Activated CD4-positive, alpha-beta T cell treated with anti-CD3 and anti-CD28 coated beads, Interleukin-2, amount 50 U/mL, for 24 hours (primary cell): ENCODE measurements at places on chromosomes 5 and 9.

DNA sequence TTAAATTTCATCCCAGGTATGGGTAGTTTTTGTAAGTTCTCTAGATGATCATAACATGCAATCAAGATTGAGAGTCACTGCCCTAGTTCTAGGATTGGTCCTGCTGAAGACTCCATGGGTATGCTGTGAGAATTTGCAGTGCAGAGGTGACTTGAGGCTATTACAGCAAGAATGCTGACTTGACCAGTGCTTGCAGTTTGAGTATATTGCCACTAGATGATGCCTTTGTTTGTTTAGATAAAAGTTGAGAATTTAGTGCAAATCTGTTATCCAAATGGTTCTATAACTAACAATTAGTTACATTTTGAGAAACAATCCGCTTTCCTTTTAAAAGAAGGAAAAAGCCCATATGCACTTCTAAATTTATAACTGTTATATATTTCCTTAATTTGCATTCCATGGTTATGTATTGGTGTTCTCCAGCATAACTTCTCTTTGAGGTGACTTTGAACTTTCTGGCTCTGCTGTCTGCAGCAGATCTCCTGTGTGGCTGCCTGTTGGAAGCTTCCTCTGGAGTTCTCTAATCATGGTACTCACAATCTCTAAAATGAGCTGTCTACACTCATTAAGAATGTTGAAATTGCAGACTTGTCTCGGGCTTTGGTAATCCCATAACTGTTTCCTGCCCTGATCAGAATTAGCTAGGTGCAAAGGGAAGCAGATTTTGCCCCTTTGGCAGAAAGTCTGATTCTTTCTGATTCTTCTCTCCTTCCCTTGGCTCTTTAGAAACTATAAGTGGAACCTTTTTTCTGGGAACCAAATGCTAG, 24.9 kb downstream of the MELK start:
- no peak for DNase-seq

DNA sequence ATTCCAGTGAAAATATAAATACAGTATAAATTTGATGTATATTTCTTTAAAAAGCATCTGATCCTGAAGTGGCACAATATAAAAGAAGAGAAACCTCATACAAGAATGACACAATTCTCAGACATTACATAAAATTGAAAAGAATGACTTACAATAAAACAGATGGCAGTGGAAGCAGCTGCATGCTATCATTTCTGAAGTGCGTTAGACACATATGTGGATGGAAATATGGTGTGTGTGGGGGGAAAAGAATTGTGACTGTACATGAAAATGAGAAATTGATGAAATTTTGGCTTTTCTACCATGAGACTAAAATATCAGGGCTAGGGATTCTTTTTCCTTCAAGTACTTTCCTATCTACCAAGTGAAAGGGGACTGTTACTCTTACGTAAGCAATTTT, 45.9 kb upstream of the CDH18 start:
- no peak for DNase-seq

DNA sequence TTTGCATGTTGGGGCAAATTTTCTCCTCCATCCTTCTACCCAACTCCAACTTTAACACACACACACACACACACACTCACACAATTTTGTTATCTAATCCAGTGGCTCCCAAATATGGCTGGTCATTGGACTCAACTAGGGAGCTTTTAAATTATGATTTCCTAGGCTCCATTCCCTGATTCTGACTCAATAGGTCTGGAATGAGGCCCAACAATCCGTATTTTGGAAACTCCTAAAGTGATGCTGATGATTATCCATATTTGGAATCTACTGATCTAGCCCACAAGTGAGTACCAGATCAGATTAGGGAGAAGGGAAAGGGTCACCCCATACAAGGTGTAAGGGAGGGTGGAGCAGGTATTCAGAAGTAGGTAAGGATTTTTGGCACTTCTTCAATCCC, 309.7 kb downstream of the TLE1 start:
- DNase-seq = no peak

- DNase-seq = no peak
Observed at GRCh38 chr5:91357806-91358205, 25.3 kb downstream of the ARRDC3 start.

GRCh38 chr9:12065050-12065449, 628.1 kb upstream of the TYRP1 start:
- no peak for DNase-seq

DNA sequence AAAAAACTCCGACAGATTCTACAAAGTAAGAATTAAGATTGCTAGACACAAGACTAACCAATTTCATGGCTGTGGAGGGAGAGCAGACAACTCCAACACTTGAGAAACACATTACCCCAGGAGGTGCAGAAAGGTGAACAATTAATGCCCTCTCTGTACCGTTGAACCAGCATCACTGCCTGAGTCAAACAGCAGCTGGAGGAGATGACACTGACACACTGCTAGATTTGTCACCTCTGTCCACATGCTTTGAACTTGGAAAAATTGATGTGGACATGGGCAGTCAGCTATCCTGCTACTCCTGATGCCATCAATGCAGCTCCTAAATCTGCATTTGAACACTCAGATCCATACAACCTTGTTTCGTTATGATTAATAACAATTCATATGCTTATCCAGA, 51.7 kb downstream of the GPBP1 start:
- no peak for DNase-seq

DNA sequence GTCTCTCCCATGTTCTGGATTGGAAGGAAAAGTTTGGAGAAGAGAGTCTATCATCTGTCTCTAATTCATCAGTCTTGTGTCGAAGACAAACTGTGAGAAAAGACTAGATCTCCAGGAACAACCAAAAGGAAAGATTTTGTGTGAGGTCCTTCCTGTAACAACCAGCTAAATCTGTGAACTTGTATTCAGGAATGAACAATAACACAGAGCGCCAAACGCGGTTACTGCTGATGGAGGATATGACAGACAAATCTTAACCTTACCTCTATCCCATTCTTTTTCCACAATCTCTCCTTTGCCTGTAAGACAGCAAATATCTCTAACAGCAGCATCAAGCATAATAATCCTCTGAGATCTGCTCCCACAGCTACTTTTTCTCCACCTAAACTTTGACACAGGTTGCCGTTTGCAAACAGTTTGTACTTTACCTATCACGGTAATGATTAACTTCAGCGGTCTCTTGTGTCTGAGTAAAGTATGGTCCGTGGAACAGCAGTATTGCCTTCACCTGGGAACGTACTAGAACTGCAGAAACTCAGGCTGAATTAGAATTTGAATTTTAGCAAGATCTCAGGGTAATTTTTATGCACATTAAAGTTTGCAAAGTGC, 387.6 kb downstream of the ELAVL2 start:
- no peak for DNase-seq

GRCh38 chr5:107263387-107264018, 407.2 kb downstream of the EFNA5 start:
- no peak for DNase-seq

- DNase-seq = no peak
Observed at GRCh38 chr9:137181680-137182079, 6.7 kb downstream of the ANAPC2 start.
